ENCODE measurements at places on chromosomes 1 and 21.

DNA sequence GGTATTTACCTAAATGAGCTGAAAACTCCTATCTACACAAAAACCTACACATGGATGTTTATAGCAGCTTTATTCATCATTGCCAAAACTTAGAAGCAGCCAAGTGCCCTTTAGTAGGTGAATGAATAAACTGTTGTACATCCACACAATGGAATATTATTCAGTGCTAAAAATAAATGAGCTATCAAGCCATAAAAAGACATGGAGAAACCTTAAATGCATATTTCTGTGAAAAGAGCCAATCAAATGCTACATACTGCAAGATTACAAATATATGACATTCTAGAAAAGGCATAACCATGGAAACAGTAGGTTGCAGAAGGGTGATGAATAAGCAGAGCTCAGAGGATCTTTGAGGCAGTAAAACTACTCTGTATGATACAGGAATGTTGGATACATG lies 23.3 kb downstream of the ABCB10 start:
- DNase-seq = no peak

DNA sequence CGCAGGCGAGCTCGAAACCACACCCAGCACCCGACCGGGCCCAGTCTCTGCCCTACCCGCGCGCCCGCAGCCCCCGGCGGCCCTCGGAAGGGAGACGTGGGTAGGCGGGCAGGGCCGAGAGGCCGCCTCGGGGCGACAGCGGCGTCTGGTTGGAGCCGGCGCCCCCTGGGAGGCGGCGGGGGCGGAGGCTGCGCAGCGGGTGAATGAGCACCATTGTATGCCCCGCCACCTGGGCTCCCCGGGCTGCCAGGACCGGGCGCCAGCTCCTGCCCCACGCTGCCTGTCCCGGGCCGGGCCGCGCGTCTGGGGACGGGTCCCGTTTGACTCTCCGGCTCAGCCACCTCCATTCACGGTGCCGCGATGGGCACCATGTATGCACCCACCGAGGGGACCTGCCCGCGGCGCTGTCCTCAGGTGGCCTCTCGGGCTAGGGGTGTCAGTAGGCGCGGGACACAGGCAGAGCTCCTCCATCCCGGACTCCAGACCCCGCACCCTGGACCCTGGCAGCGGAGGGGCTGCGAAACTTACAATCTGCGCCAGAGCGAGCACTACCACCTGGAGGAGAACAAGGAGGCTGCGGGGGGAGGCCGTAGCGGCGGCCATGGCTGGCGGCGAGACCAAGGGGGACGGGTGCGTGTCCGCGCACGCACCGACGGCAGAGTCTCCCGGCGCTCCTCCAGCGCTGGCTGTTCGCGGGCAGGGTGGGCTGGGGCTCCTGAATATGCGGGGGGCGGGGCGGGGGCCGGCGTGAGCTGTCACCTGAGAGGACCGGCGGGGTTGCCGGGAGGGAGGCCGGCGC lies at the start of gene COL9A2:
Gene COL9A2, minus strand, starts transcription at position 692 of the 799 bp plus-strand sequence. Its CDS starts 89 bp downstream, at position 603.
- peak; percentile 57 for DNase-seq

GRCh38 chr1:1891349-1892078 lies 627 bp upstream of the GNB1 start:
- DNase-seq = peak; percentile 79

- DNase-seq = no peak
Observed at GRCh38 chr21:36964398-36964797, 2.1 kb downstream of the HLCS start.

DNA sequence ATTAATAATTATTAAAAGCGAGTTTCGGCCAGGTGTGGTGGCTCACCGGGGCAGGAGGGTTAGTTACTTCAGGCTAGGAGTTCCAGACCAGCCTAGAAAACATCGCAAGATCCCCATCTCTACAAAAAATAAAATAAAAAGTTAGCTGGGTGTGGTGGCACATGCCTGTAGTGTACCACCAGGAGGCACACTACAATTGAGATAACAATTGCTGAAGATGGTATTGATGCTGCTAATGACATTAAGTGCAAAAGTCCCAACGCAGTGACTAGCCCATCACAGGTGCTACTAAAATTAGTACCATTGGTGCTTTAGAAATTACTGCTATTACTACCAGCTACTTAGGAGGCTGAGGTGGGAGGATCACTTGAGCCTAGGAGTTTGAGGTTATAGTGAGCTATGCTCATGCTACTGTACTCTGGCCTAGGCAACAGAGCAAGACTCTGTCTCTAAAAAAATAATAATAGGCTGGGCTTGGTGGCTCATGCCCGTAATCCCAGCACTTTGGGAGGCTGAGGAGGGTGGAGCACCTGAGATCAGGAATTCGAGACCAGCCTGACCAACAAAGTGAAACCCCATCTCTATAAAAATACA lies 156.6 kb downstream of the GREM2 start:
- no peak for DNase-seq

DNA sequence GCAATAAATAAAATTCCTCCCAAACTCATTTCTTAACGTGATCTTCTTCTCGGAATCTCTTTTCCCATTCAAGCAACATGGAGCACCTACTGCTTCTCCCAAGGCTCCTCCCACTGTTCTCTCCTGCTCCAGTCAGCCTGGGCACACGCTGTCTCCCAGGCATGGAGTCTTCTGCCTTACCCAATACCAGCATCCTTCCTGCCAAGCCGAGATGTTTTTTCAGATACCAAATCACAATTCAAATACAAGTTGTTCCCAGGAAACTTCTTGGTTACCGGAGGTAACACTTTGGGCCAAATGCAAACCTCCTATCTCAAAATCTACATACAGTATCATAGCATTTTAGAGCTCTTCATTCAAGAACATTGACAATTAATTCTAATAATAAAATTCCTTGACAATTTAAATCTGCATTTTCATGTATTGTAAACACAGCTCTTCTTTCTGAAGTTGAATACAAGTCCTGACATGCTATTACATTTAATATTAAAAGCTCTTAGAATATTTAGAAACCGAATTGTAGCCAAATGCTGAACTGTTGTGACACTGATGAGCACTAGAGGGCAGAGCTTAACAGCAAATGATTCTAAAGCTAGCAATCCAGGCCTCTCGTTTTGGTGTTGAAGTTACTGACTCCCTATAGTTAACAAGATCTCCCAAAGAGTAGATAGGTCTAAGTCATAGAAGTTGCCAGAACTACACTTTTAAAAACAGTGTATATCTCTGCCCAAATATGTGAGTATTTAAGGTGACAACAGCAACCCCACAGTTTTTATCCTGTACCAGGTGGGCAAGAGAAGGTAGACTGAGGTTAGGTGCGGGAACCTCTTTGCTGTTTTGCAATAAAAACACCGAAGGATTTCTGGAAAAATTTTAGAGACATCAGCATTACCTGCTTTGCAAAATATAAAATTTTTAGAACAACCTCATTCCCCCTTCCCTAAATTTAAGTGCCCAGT lies 52.3 kb downstream of the BCAR3 start:
- DNase-seq = peak; percentile 29

DNA sequence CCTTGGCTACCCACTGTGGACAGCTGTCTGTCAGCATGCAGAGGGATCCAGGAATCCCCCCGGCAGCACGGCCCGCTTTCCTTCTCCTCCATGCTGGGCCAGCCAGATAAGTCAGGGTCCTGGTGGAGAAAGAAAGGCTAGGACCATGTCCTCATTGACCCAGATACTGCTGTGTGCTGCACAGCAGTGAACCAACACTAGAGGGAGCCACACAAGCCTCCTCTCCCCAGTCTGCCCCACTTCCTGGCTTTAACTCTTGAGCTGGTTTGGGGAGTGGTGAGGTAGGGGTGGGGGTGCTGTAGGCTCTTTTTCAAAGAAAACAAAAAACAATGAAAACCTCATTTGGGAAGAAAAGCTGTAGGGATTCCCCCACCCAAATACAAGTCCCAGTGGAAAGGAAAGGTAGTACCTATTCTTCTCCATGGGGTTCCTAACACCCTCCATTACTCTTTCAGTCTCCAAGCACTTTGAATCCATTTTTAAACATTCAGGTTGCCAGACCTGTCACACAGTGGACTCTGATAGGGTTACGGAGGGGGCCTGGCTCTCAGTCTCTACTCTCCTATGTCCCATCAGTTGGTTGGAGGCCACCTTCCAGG lies 84.9 kb upstream of the CD1D start:
- no peak for DNase-seq

Measured in stimulated activated CD4-positive, alpha-beta T cell treated with anti-CD3 and anti-CD28 coated beads, Interleukin-4, amount 100 ng/mL, for 4 hours (primary cell).